ENCODE measurements at places on chromosomes 5 and 9. TPM values are rescaled to one million over a fixed set of nuclear protein-coding genes. Genes with fewer than 3 reads are reported as not detected.

- no peak overlapping the region for H3K27ac ChIP-seq
- no peak overlapping the region for H3K4me3 ChIP-seq
- H3K4me1 ChIP-seq = no peaks in the 10 kb centered on the region
- H3K36me3 ChIP-seq = no peaks in the 10 kb centered on the region
These were observed 651.4 kb downstream of the CETN3 start for GRCh38 chr5:89758146-89758545.

DNA sequence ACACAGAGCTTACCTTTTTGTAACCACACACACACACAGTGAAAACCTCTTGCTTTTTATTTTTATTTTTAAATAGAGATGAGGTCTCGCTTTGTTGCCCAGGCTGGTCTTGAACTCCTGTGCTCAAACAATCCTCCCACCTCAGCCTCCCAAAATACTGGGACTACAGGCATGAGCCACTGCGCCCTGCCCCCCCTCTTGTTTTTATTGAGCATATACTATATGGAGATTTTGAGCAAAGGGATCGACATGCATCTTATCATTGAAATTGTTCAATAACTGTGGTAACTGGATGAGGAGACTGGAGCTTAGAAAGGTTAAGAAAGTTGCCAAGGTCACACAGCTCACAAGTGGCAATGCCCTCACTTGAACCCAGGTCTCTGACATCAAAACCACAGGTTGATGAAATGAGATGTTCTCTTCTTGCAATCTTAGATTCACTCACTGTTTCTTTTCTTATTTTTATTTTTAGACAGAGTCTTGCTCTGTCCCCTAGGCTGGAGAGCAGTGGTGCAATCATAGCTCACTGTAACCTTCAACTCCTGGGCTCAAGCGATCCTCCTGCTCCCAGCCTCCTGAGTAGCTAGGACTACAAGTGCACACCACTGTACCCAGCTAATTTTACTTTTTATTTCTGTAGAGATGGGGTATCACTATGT lies 26.8 kb upstream of the STXBP1 start:
- no peaks in the 10 kb centered on the region for H3K4me1 ChIP-seq
- no peak overlapping the region for H3K4me3 ChIP-seq
- no peaks in the 10 kb centered on the region for H3K27me3 ChIP-seq

DNA sequence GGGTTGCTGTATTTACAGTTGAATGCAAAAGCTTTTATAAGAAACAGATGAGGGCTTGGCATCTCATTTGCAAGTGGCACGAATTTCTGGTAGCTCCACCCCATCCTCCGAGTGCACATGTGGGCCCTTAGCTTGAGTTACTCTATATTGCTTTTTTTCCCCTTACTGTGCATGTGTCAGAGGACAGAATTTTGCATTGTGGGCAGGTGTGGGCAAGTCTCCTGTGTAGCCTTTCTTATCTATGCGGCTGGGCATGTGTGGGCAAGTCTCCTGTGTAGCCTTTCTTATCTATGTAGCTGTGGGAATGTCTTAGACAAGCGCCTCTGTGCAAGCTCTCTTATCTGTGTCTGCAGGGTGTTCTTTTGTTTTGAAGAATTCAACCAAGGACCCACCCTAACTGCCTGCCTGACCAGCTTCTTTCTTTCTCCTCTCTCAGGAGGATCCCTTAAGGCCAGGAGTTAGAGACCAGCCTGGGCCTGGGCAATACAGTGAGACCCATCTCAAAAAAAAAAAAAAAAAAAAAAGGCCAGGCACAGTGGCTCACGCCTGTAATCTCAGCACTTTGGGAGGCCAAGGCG lies 34.1 kb upstream of the SIL1 start:
- DNase-seq = no peak
- no peak overlapping the region for H3K4me3 ChIP-seq
- H3K27me3 ChIP-seq = no peaks in the 10 kb centered on the region
- no peak overlapping the region for H3K27ac ChIP-seq

DNA sequence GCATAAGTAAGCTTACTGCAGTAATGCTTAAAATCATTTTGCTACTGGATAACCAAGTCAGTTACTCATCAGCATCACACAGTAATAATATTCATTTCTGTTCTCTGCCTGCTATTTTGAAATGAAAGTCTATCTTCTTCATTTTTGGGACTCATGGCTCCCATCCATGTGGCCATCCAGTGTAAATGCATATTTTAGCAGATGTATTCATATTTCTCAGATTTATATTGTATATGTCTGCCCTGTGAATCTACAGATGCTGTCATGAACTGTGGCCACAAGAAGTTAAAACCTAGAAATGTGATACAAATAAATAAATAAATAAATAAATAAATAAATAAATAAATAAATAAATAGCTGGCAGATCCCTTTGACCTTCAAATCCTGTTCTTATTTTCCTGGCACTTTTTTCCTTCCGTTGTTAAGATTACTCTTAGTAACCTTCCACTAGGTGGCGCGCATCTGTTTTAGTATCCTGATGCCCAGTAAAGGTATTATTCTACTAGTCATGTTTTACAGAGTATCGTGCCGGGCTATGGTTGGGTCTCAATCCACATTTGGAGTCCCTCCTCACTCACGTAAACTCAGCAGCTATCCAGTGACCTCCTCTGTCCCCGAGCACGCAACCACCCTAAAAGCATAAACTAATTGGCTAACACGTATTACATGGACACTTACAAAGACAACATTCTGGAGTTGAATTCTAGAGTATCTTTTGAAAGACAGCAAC lies 79.2 kb upstream of the IL7R start:
- no peaks in the 10 kb centered on the region for H3K36me3 ChIP-seq
- H3K27ac ChIP-seq = no peak overlapping the region
- peaks cover 29% of the 10 kb centered on the region for H3K4me1 ChIP-seq
- no peaks in the 10 kb centered on the region for H3K27me3 ChIP-seq
- H3K4me3 ChIP-seq = no peak overlapping the region

DNA sequence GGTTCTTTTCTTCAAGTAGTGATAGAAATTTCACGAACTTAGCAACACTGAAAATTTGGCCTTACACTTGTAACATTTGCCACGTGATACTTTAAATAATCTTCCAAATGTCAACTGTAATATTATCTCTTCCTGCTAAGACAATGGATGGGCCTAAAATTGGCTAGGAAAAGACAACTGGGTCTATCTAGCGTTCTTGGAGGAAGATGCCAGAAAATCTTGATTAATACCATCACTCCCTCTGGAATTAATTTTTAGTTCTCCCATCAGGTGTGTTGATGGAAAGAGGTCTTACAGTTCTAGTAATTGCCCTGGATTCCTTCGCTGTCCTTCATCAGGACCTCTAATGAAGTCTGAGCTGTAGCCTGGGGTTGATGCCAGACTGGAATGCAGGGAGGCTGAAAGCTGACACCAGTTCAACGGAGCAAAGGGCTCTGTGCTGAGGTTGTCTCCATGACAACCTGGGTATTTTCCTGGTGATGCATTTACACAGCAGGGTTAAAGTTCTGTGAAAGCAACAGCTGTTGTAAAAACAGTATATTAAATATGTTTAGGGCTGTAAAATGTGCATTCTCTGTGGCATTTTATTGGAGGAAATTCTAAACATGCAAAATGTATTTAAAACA lies 92.3 kb downstream of the GAS1 start:
- DNase-seq = peak; percentile 15
- H3K36me3 ChIP-seq = no peaks in the 10 kb centered on the region
- no peaks in the 10 kb centered on the region for H3K27me3 ChIP-seq
- no peak overlapping the region for H3K4me3 ChIP-seq

- no peak overlapping the region for H3K4me3 ChIP-seq
- DNase-seq = no peak
- H3K4me1 ChIP-seq = peaks cover 9% of the 10 kb centered on the region
- no peaks in the 10 kb centered on the region for H3K36me3 ChIP-seq
These were observed 371 bp upstream of the PITX1 start for GRCh38 chr5:135034236-135034962.

DNA sequence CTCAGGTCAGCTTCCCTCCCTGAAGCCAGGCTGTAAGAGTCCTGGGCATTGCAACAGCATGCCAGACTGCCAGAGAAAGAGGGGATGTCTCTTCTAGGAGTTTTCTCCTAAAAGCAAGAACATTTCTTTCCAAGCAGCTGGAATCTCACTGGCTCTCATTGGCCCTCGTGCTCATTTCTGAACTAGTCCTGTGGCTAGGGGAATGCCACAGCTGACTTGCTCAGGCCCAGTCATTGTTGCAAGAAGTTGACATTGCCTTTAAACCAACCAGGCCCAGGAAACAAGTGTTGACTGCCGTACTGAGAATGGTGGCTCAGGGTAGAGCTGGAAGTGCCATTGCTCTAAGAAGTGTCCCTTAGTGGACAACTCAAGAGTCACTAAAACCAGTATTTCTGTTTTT lies 15.0 kb upstream of the CEP120 start:
- H3K27me3 ChIP-seq = no peaks in the 10 kb centered on the region
- H3K27ac ChIP-seq = no peak overlapping the region
- no peaks in the 10 kb centered on the region for H3K36me3 ChIP-seq
- DNase-seq = no peak
- no peaks in the 10 kb centered on the region for H3K4me1 ChIP-seq
- H3K4me3 ChIP-seq = no peak overlapping the region

DNA sequence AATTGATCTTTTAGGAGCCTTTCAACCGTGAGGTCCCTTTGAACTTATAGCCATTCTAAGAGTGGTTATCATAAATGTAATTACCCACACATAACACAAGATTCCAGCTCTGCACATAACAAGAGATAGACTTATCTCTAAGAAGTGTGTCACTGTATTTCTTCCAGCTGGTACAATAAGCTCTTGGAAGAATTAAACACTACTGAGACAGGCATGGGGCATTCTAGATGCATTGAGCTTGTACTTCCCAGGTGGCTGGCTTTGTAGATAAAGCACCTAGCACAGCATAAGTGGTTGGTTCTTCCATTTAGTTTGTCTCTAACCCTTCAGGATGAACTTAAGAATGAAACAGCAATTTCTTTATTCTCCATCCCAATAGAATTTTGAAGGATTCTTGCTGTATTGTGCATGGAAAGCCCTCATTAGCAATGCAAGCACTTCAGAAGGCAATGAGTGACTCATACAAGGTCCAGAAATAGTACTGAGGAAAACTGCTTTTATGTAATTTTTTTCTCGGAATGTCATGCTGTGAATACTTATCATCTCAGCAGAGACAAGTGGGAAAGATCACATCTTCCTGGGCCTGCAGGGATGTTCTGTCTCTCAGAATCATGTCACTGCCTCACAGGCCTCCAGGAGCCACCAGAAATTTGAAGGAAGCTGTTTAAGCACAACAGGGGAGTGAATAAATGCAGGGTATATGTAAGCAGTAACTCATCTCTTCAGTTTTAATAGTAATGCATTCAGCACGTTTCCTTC lies 91.1 kb upstream of the CD180 start:
- no peaks in the 10 kb centered on the region for H3K27me3 ChIP-seq
- H3K36me3 ChIP-seq = no peaks in the 10 kb centered on the region
- no peak overlapping the region for H3K4me3 ChIP-seq
- no peak overlapping the region for H3K27ac ChIP-seq
- no peak for DNase-seq

DNA sequence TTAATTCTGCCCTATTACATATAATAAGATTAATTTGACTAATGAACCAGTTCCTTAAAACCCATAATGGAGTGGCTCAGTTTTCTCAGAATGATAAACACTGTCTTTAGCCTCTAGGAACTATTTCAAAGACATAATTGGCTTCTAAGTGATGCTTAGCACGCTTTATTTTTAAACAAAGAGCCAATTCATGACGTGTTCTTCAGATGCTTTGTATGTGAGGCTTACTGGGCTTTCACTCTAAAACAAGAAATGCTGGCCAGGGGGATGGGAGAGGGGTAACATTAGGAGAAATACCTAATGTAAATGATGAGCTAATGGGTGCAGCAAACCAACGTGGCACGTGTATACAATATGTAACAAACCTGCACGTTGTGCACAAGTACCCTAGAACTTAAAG lies 7.6 kb upstream of the SFXN1 start:
- DNase-seq = no peak
- peaks cover 6% of the 10 kb centered on the region for H3K27me3 ChIP-seq
- H3K4me1 ChIP-seq = no peaks in the 10 kb centered on the region
- no peak overlapping the region for H3K4me3 ChIP-seq
- no peak overlapping the region for H3K27ac ChIP-seq
- H3K36me3 ChIP-seq = no peaks in the 10 kb centered on the region

DNA sequence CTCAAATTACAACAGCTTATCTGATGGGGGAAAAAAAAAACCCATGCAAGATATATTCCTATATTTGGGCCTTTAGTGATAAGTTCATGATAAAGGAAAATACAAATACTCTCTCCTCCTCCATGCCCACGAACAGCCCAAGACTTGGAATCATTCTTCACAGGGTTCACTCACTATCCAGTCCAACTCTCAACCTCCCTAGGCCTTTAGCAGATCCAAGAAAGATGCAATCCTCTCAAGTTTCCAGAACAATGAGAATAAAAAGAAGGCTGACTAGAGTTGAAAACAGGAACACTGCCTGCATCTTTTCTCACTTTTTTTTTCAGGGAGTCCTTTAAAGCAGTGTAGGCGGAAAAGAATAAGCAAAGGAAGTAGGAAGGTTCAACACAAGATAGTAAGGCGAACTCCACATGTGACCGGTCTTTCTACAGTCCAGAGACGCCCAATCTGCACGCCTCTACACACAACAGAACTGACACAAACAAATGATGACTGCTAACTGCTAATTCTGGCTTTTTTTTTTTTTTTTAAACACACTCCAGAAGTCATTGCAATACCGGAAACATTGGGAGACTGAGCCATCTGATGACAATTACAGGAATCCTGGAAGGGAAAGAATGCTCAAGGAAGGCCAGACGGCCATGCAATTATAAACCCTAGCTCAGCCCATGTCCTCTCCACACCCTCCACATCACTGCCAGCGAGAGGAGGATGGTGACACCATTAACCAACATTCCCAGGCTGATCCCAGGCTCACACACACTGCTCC lies 75.4 kb downstream of the BNC2 start:
- no peaks in the 10 kb centered on the region for H3K36me3 ChIP-seq
- no peak for DNase-seq
- H3K4me3 ChIP-seq = no peak overlapping the region
- no peaks in the 10 kb centered on the region for H3K4me1 ChIP-seq
- no peaks in the 10 kb centered on the region for H3K27me3 ChIP-seq
- no peak overlapping the region for H3K27ac ChIP-seq

DNA sequence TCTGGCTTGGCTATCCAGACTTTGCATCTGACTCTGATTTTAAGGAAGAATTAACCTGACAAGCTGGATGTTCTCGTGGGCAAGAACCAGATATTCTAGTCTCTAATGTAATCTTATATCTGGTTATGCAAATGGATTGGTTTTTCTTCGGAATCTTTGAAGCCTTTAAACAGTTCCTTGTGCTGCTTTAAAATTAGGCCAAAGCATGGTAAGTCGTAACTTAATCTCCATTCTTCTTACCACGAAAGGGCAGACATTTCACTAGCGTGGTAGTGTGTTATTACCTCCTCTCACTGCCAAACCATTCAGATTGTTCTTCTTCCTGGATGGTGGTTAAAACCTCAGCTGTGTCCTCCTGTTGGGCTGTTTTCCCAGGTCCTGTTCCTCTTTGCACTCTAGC lies 34.1 kb upstream of the TTC23L start:
- H3K4me3 ChIP-seq = no peak overlapping the region
- no peaks in the 10 kb centered on the region for H3K4me1 ChIP-seq
- no peaks in the 10 kb centered on the region for H3K27me3 ChIP-seq
- DNase-seq = no peak

TLX3 gene
- not detected for total RNA-seq

ASB6 gene
- 8.8 TPM for total RNA-seq

CAPSL gene
- total RNA-seq = 4.0 TPM

FAM78A gene
- total RNA-seq = 19.6 TPM

SLC45A2 gene
- total RNA-seq = not detected
